GM13976 (cell line): ENCODE measurements at places on chromosomes 12 and 14.

- DNase-seq, result no peak
These were observed 21.6 kb upstream of the CHFR start for GRCh38 chr12:132909030-132909368.

DNA sequence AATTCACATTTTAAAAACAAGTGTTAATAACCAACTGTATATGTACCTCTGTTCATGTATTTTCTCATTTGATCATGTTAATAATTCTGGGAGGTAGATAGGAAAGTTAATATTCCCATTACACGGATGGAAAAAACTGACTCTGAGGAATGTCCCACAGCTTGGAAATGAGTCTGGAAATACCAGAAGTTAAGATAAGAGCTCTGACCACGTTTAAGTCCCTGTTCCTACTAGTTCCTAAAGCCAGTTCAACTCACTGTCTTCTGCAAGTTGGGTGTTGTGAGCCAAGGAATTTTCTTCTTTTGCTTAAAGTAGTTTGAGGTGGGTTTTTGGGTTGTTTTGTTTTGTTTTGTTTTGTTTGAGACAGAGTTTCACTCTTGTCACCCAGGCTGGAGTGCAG lies 104.5 kb downstream of the TMEM30B start:
- DNase-seq, result no peak

GRCh38 chr12:66552716-66553115 lies 126.2 kb downstream of the GRIP1 start:
- no peak for DNase-seq

DNA sequence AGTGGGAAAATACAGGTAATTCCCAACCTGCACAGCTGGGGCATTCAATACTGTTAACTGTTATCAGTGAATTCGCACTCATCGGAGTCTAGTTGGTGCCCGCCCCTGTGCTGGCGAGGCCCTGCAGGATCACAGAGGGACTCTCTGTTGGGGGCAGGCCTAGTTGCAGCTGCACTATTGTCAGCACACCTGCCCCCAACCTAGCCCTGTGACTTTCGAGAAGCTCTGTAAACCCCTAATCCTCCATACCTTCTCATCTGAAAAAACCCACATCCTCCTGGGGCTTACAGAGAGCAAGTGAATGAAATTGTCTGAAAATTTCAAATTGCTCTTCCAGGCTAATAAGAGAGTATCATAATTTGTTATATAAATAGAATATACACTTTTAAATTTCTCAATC lies 132.2 kb upstream of the NUDT4 start:
- peak; percentile 62 for DNase-seq

- no peak for DNase-seq
These were observed 2.0 kb downstream of the INTS13 start for GRCh38 chr12:26935636-26936378.

DNA sequence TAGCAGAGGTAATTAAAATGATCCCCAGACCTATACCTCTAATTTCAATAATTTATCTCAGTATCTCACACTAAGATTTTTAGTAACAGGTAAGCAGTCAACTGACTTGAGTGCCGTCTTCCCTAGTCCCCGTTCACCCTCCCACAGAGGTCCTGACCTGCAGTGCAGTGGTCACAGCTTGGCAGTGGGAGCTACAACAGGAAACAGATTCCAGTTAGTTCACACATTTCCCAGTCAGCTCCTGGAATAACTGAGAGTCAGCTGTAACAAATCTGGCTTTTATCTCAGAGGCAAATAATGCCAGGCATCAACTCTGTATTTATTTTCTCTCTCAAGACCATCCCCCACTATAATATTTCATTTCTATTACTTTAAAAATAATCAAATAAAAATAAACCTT lies 308.2 kb downstream of the ATP23 start:
- no peak for DNase-seq

GRCh38 chr12:88241862-88242570 lies 99.9 kb downstream of the TMTC3 start:
- DNase-seq, result no peak

- DNase-seq, result peak; percentile 71
These were observed 1.2 kb upstream of the GAPDH start for GRCh38 chr12:6532927-6533652.

- DNase-seq, result no peak
These were observed 191.9 kb downstream of the RAD51B start for GRCh38 chr14:68011406-68012028.

- no peak for DNase-seq
These were observed 731.2 kb downstream of the RERGL start for GRCh38 chr12:17358835-17359234.
